ENCODE measurements at places on chromosomes 2 and 18.
A peak's percentile ranks its signal among the peaks of the same experiment; 100 is the strongest.

GRCh38 chr18:73461038-73461779 lies 593.4 kb upstream of the NETO1 start:
- no peak for DNase-seq

DNA sequence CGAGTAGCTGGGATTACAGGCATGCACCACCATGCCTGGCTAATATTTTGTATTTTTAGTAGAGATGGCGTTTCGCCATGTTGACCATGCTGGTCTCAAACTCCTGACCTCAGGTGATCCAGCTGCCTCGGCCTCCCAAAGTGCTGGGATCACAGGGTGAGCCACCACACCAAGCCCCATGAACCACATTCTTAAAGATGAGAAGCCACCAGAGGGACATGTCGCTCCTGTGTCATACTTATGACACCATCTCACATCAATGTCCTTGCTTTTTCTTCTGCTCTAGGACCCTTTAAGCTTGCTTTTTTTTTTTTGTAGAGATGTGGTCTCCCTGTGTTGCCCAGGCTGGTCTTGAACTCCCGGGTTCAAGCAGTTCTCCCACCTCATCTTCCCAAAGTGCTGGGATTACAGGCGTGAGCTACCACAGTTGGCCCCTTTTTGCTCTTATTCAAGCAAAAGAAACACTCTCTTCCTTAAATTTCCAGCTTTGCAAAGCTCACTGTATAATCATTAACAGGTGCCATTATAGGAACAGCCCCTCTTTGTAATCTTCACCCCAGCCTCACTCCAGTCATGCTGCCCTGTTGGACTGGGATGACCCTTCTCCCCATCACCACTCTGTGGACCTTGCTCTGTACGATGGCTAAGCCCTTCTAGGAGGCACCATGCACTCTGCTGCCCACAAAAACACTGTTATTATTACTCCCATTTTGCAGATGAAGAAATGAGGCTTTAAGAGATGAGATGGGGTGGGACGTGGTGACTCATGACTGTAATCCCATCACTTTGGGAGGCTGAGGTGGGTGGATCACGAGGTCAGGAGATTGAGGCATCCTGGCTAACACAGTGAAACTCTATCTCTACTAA lies 10.8 kb upstream of the KCNG3 start:
- no peak for DNase-seq

GRCh38 chr2:96770442-96771202 lies 9.9 kb downstream of the CNNM4 start:
- DNase-seq = no peak

DNA sequence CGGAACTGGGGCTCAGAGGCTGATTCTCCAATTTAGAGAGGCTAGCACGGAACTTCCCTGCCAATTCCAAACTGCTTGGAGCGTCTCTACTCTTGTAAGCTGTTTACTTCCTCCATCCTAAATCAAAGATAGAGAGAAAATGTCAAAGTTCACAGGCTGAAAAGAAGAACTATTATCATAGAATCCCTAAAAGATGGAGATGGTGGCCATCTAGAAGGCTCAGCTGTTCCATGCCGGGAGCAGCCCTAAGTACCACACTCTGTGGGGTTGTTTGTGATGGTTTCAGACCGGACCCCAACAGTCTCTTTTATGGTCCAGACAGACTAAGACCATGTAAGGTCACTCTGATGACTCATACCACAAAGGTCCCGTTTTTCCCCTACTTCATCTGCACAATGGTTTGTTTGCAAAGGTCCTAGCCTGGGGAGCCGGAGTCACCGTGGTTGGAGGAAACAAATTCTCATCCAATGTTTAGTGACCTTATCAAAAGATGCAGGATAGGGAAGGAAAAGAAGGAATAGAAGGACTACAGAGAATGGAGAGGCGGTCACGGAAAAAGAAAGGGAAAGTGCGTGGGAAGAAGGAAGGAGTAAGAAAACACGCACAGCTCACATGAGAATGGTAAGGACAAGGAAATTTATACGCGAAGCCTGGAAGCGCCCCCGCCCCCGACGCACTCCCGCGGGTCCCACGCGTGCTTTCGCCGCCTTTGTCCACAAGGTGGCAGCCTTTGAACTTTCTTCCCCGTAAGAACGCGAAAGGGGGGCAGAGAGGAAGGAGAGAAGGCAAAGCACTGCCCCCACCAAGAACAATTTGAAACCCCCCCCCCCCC lies 453 bp upstream of the ANTXR1 start:
- DNase-seq = peak; percentile 38

DNA sequence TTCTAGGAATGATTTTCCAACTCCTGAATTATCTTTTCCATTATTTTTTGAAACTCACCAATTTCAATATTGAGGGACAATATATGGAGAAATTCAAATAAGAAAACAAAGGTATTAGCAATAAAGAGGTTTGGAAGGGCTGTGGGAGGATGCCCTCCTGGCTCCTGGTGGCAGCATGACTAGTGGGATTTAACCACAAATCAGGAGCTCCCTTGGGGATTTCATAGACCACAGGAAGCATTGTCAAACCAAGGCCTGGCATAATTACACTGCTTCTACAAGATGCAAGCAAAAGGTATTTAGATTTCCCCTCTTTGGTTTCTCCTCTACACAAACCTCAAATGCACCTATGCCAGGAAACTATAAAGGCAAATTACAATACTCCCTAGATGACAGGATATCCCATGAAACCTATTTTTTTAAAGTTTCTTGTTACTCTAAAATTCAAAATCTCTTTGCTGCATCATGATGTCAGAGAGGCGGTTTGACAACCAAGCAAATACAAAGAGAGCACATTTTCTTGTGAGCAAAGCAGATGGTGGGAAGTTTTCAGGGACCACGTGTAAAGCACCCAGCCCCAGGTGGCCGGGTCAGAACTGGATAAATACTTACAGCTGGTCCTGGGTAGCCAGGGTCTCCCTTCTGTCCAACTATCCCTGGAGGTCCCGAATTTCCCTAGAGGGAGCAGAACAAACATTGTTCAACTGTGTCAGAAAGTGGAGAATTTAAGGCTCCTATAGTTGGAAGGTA lies 67.9 kb downstream of the COL6A3 start:
- DNase-seq = no peak

GRCh38 chr2:23042216-23042906 lies 342.6 kb upstream of the KLHL29 start:
- no peak for DNase-seq

DNA sequence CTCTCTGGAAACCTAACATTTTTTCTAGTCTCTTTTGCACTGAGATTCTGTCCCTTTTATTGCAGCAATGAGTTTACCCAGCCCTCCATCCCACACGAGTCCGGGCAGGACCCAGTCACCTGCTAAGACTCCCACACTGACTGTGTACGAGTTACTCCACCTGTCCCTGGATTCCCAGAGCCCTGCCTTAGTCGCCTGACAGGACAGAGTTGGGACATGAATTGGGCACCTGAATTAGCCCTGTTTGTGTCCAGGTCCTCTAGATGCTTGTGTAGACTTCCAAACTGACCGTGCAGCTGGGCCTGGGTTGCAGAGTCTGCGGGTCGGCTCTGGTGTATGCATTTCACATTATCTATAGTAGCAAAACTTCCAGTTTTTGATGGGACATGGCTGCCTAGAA lies 238.7 kb downstream of the VAPA start:
- DNase-seq = no peak

GRCh38 chr2:238383743-238384380 lies 42.9 kb upstream of the ASB1 start:
- DNase-seq = no peak

GRCh38 chr2:182868054-182868796 lies 1.8 kb upstream of the FRZB start:
- peak; percentile 73 for DNase-seq

- DNase-seq = no peak
Measured at GRCh38 chr2:152176113-152176714, 651 bp upstream of the STAM2 start.

DNA sequence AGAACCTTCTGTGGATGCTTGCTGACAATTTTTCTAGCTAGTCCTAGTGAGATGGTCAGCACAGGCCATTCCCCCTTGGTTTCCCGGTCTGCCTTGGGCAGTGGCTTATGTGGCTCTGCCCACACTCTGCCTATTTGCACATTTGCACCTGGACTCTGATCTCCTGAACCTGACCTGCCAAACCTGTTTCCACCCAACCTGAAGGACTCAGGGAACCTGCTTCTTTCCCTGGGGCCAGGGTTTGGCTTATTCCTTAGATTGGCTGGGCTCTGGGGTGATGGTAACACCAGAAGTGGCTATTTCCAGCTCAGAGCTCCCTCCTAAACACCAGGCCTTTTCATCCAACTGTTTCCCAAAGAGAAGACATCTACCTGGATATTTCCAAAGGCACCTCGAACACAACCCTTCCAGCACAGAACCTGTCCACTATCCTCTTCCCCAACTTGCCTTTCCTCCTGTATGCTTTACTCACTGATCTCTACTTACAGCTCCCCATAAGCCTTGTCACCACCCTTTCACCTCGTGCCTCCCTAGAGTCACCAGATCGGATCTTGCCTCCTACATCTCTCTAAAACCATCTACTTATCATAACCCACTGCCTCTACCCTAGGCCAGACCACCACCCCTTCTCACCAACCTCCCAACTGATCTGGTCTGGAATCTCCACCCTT lies 5.8 kb upstream of the MTA3 start:
- no peak for DNase-seq

DNA sequence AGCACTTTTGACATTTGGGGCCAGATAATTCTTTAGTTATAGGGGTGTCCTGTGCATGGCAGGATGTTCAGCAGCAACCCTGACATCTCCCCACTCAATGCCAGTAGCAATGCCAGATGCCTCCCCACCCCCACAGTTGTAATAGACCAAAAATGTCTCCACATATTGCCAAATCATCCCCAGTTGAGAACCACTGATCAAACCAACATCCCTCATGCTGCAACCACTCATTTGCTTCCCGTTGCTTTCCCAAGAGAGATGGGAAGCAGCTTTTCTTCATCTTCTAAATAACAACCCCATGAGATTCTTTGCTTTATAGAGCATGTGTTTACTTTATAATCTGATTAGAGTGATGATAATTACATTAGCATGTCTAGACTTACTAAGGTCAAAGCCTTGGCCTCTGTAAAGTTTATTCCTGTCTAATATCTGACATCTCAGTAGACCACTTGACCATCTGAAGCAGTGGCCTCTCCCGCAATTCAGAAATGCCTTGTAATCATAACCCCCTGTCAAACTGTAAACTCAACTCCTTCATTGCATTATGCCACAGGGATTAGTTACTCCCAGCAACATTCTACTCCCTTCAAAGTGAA lies 28.7 kb upstream of the C1D start:
- DNase-seq = no peak

- DNase-seq = no peak
Measured at GRCh38 chr2:120066800-120067547, 54.1 kb downstream of the EPB41L5 start.

DNA sequence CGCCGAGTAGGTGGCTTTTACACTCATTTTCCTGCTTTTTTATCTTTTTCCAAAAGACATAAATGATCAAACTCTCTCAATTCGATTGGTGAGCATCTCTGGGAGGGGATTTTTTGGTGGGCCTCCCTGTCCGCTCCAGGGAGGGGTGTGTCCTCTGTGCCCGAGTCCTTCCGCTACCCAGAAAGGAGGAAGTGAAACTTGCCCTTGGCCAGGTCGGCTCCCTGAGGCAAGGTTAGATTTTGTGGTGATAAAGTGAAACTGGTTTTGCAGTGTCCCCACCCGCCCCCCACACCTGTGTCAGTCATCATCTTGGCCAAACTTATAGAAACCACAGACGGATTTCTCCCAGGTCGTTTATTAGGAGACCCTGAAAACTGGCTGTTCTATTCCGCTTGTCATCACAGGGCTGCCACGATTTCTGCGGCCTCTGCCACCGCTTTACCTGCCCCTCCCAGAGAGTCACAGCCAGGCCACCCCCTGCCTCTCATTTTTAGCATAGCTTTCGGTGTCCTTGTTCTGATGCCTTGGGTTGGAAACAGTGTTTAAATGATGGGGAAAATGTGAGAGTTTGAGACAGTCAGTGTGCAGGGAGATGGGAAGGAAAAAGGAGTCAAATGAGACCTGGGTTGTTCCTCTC lies 93.6 kb downstream of the SH3BP4 start:
- DNase-seq = no peak

GRCh38 chr2:96970248-96970875 lies 16.0 kb downstream of the FAM178B start:
- no peak for DNase-seq

DNA sequence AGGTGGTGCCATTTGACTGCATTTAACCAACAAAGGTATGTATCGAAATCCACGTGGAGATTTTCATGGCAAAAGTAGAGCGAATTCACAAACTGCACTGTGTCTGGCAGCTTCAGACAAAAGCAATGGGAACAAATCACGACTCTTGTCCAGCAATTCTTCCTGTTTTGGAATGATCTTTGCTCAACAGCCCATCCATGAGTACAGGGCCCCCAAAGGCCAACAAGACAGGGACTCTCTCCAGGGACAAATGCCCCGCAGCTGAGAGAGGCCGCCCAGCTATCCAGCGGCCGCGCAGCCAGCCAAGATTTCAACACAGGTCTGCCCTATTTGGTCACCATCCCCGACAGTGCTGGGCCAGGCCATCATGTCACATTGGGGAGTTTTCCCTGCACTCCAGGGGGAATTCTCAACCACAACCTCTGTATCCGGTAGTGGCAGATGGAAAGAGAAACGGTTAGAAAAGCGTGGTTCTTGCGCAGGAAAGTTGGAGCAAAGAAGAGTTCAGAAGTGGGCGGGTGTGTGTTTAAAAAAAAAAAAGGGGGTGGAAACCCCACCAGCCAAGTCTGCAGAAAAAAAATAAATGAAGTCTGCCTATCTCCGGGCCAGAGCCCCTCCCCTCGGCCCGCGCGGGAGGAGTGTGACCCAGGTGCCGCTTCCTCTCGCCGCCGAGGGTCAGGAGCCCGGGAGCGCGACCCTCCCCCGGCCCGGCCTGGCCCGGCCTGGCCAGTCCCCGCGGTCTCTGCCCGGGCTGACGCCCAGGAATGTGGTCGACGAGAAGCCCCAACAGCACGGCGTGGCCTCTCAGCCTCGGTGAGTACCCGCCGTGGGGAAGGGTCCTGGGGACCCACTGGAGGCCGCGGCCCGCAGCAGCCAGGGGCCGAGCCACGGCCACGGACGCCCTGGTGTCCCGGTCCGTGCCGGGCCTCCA lies at the start of gene GYPC:
GYPC (plus strand) TSS at position 659 of the 931 bp plus-strand sequence; CDS start at position 765, 106 bp downstream.
- DNase-seq = peak; percentile 56

DNA sequence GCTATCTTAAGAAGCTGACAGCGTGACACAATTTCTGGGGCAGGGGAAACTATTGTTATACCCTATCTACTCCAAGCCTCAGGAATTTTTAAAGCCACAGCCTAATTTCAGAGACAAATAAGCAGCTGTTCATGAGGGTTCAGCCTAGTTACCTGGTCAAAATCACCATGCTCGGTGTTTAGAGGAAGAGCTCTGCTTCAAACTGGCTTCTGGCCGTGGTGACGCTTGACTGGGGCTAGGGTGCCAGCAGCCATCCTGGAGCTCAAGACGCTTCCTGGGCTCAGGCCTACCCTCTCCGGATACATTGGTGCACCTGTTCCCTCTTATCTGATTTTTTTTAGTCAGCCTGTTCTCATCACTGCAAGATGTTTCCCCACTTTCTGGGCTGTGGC lies 41.7 kb downstream of the FRZB start:
- no peak for DNase-seq

GRCh38 chr2:195602687-195603086 lies 54.3 kb upstream of the SLC39A10 start:
- DNase-seq = no peak

GRCh38 chr2:9191041-9191481 lies 15.6 kb upstream of the ASAP2 start:
- no peak for DNase-seq
